Activated naive CD4-positive, alpha-beta T cell treated with anti-CD3 and anti-CD28 coated beads, Interleukin-2, amount 50 U/mL, for 16 hours (primary cell): ENCODE measurements at places on chromosomes 12 and 14.

DNA sequence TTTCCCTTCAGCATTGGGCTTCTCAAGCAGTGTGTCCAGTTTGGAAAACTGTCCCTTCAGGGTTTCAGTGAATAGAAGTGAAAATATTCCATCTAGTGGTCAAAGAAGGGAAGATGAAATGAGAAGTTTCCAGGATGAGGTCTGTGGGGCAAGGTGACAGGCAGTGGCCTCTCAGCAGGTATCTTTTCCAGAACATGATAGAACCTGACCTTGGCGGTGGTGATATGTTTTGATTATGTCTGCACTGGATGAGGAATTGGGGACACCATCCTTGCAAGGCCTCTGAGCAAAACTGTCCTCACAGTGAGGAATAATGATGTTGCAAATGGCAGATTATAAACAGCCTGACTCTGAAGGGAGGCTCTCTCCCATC is 4.7 kb downstream of the GPX2 start:
- no peak for DNase-seq

DNA sequence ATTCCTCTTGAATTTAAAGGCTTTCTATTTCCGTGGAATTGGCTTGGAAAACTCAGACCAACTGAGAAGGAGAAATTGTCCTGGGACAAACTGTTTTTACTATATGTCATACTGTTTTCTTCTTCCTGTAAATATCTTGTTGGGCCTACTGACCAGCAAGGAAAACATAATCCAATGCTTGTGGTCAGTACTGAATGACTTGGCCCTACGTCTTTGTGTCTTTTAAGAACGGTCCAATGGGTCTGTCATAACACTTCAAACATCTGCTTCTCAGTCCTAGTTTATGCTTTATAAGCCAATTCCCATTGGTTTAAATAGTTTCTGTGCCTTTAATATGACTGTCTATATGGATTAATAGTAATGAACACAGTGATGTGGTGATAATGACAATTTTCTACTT is 248.5 kb upstream of the DDHD1 start:
- no peak for DNase-seq

GRCh38 chr12:57754411-57755193 is at the start of gene MARCHF9:
MARCHF9 (plus strand) TSS chr12:57755103; CDS start chr12:57755529, 426 bp downstream.
- DNase-seq: peak; percentile 88

DNA sequence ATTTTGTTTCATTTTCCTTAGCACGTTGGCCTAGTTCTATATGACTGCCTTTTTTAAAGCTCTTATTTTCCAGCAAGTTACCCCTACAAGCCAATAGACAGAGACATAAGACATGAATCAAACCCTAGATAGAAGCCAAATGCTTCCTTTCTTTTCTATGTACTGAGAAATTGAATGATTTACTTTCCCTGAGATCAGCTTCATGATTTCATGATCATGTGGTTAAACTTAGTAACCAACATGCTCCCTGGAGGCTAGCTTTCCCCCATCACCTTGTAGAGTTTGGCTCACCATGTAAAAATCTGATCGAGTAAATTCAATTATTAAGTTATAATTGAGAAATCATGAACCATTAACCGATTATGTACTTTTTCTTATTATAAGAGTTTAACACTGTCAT is 148.1 kb upstream of the LRIG3 start:
- DNase-seq: no peak

GRCh38 chr14:85471744-85472143 is 58.2 kb upstream of the FLRT2 start:
- no peak for DNase-seq

GRCh38 chr14:99540196-99541032 is 59.2 kb downstream of the CCNK start:
- DNase-seq: no peak

DNA sequence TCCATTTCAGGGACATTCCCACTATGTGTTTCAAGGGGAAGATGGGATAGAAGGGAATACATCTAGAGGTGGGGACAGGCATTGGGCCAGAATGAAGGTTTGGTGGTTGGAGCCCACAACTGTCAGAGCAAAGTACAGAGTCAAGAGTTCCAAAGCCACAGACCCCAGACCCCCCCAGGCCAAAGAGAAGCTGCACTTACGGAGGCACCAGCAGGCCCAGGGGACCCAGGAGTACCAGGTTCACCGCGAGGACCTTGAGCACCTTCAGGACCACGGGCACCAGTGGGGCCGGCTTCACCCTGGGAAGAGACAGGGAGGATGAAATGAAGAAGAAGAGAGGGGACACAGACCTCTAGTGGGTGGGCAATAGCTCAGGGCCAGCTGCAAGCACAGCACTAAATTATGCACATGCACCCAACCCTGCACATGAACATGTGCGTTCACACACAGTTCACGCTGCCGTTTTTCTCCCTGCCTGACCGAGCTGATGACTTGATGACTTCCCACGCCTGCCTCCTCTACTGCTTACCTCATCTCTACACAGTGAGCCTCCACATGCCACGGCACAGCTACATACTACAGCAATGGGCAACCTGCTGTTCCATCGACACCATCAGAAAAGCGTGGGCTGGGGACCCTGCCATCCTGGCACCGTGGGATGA is 16.7 kb downstream of the COL2A1 start:
- no peak for DNase-seq

GRCh38 chr12:102478405-102479098 is 1.8 kb downstream of the IGF1 start:
- DNase-seq: no peak

DNA sequence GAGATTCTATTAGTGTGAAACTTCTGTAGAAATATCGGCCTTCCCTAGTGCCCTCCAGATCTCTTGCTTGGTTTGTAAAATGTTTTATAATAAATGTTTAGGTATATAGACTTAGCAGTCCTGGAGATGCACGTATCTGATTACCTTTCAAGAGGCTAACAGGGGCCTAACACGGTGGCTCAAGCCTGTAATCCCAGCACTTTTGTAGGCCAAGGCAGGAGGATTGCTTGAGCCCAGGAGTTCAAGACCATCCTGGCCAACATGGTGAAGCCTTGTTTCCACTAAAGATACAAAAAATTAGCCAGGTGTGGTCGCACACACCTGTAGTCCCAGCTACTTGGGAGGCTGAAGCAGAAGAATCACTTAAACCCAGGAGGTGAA is 9.8 kb upstream of the RILPL2 start:
- no peak for DNase-seq

DNA sequence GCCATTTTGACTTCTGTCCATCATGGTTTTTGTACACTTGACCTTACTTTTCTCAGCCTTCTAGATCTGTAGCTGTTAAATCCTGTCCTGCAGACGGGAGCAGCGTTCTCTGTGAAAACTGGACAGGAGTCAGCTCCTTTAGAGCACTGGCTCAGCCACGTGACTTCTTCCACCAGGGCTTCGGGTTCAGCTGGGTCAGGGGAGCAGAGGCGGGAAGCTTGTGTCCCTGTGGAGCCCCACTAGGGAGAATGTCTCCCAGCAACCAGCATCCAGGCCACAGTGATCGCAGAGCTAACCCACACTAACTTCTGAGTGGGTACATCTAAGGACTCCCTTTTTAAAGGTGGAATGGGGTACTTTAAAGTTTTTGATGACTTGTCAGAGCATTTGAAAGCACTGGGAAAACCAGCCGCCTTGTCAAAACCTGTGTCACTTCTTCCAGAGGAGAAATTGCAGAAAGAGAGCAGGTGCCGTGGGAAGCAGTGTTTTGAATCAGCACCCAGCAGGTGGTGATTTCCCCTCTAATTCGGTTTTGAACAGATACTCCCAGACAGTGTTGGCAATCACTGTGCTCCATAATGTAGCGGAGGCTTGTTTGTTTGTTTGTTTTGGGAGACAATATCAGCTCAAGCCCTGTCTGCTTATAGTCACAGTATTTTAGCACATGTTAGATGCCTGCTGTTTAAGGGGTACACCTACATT is 17.9 kb downstream of the DERA start:
- no peak for DNase-seq

DNA sequence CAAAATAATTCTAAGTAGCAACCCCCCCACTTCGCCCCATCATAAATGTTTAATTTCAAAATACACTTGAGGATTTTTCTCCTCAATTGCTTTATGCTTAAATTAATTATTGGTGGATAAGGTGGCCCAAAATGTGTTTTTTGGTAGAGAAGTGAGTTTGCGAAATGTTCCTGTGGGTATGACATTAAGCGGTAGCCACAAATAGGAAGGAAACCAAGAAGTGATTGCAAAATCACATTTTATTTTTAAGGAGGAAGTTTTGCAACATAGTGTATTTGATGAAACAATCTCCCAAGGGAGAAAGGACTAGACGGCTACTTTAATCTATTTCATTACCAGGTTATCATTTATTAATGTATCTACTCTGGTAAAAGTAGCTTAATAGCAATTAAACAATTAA is 25.5 kb downstream of the SLC25A3 start:
- no peak for DNase-seq

GRCh38 chr12:110203546-110203945 is 77.5 kb upstream of the ATP2A2 start:
- DNase-seq: no peak

- no peak for DNase-seq
Measured at GRCh38 chr12:56775638-56776037, 12.5 kb downstream of the HSD17B6 start.

DNA sequence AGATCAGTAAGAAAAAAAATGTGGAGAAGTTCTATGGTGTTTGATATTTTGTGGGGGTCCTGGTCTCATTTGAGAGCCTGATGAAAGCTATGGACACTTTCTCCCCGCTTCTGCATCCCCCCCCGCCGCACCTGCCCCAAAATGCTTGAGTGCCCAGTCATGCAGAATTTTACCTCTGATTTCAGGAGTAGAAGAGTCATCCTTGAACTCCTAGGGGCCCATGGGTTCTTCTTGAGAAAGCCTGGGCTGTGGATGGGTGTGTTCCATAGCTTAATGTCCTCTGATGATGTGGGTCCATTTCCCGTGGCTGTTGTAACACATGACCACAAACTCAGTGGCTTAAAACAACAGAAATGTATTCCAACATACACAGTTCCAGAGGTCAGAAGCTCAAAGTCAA is 248.8 kb upstream of the PWP1 start:
- DNase-seq: no peak

- DNase-seq: no peak
Measured at GRCh38 chr12:113465808-113466453, 5.7 kb downstream of the LHX5 start.

DNA sequence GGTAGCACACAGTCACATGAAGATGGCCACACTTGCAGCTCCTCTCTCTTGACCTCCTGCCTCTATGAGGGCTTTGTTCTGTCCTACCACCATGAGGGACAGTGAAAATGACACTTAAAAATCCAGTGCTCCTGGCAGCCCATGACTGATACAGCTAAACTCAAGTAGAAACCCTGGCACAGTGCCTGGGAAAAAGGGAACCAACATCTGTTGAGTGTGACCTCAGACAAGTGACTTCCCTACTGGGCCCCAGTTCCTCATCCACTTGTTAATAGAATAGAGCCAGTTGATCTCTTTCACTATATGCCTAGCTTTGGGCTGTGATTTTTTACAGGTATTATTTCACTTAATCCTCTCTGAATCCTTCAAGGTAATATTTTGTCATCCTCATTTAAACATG is 4.8 kb downstream of the GUCY2C start:
- DNase-seq: no peak

DNA sequence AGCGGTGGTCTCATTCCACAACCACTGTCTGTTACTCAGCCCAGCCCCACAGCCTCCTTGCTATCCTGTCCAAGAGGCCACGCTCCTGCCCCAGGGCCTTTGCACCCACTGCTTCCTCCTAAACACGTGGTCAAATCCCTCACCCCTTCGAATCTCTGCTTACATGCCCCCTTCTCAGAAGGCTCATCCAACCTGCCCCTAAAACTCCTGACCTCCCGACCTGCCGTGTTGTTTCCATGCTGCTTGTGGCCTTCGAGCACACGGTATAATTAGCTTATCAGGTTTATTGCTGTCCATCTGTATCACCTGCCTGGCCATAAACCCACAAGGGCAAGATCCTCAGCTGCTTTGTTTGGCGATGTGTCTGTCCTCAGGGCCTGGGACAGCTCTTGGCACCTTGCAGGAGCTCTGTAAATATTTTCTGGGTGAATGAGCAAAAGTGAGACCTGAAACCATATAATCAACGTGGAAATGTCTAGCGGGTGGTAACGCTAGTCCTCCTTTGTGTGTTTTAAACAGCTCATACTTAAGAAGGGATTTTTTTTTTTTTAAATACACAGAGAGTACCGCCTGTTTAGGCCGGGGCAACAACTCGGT is 36.0 kb downstream of the SCARB1 start:
- no peak for DNase-seq

DNA sequence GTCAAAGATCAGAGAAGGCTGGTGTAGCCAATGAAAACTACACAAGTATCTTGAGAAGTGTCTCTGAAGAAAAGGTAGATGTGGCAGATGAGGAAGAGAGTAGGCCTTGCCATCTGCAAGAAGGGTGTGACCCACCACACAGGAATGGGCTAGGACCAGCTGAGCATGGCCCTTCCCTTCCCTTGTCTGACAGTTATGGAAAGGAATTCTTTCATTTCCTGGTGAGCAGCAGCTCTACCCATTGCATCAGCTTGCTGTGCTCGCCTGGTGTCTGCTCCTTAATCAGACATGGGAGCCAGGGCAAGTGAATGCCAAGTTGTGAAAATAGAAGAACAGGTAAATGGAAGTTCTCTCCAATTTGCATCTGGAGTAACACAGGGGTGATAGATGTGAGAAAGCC is 145.2 kb upstream of the KRR1 start:
- DNase-seq: no peak

DNA sequence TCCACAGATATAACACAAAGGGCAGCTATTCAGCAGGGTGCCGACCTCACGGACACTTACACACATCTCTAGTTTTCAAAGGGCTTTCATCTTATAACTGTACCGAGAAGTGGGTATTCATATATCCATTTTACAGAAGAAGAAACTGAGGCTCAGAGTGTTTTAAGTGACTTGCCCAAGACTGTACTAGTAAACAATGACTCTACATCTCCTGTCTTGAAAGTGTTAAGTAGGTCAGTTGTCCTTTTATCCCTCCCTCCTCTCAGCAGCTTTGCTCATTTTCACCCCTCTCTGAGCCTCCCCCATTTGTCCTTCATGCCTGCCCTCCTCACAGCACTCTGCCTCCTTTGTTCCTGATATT is 13.8 kb downstream of the CFAP251 start:
- no peak for DNase-seq

DNA sequence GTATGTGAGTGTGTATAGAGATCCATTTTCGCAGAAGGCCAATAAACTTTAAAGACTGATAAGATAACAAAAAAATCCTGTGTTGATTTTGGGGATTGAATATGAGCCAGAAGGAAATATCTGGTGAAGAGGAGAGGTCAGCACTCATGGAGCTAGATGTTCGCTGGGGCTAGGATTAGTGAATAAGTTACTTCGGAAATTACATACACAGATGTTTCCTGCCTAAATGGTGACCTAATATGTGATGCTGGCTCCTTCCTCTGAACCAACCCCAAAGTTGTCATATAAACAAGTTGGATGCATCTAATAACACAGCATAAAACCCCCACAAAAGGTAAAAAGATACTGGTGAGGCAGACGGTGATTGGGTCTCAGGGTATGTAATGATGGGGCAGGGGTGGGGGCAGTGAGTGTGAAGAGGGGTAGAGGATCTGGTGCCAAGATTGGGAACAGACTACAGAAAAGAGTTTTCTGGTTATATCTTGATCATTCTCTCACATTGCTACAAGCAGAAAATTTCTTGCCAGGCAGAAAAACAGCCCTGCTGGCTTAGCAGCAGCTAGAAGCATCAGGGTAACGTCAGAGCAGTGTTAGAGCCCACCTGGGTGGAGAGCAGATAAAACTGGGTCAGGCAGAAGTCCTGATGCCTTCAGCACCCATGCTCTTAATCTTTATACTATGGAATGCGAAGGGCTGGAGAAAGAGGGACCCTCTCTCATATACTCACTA is 140.4 kb upstream of the GZMB start:
- no peak for DNase-seq

GRCh38 chr14:21262410-21262809 is 6.8 kb downstream of the HNRNPC start:
- DNase-seq: no peak
